ENCODE measurements at places on chromosomes 6 and 20.

DNA sequence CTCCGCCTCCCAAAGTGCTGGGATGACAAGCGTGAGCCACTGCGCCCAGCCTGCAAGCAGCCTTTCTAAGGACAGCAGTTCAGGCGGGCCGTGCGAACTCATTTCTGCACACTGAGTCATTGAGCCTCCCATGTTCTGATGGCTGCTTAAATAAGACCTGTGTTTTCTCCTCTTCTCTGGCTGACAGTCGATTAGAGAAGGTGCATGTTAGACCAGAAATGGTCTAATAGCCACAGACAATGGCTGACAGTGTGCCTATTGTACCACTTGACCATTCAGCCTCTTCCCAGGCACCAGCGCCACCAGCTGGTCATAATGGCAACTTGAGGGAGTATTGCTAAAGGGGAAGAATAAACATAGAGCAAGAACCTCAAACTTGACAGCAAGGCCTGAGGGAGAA is 6.2 kb downstream of the CST11 start:
- peak; percentile 31 for DNase-seq

GRCh38 chr20:24862606-24863005 is 86.5 kb upstream of the CST7 start:
- no peak for DNase-seq

GRCh38 chr6:3011158-3011557 is 11.5 kb downstream of the NQO2 start:
- DNase-seq: no peak

- DNase-seq: peak; percentile 53
These were observed 177.2 kb upstream of the TAB2 start for GRCh38 chr6:149140137-149140909.

DNA sequence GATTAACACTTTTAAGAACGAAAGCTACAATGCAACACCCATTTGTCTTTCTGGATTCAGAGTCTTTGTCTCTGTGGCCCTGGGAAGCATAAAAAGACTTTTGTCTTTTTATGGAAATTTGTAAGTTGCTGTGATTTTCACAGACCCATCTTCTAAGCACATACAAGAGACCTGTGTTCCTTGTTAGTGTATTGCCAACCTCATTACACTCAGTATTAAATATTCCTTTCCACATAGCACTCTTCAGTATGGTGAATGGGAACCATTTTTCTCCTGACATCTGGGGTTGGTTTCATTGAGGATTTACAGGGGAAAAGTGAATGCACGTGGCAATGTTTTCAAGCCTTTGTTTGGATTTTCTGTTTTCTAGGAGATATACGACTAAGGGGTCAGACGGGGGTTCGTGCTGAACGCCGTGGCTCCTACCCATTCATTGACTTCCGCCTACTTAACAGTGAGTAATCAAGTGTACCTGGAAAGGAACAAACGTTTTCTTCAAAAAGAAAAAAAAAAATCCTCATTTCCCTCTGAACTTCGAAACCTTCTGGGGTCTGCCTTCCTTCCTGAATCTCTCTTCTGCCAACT is 141.7 kb downstream of the MTFR2 start:
- no peak for DNase-seq

DNA sequence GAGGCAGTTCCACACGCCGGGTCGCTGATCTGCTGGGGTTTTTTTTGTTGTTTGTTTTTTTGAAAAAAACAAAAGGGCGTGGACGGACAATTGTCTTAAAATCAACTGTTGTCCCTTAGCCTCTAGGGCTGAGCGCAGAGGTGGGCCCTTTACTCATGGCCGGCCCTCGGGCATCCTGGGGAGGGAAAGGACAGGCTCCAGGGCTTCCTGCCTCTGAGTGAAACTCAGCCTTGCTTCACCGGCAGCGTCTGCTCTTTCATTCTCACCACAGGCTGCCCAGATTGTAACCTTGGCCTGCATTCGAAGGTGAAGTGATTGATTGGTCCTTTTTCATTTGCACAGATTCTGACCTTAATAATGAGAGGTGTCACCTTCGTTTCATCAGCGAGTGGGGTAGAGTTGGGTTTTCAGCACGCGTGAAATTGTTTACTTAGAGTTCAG is 797 bp downstream of the SMIM13 start:
- DNase-seq: peak; percentile 53

DNA sequence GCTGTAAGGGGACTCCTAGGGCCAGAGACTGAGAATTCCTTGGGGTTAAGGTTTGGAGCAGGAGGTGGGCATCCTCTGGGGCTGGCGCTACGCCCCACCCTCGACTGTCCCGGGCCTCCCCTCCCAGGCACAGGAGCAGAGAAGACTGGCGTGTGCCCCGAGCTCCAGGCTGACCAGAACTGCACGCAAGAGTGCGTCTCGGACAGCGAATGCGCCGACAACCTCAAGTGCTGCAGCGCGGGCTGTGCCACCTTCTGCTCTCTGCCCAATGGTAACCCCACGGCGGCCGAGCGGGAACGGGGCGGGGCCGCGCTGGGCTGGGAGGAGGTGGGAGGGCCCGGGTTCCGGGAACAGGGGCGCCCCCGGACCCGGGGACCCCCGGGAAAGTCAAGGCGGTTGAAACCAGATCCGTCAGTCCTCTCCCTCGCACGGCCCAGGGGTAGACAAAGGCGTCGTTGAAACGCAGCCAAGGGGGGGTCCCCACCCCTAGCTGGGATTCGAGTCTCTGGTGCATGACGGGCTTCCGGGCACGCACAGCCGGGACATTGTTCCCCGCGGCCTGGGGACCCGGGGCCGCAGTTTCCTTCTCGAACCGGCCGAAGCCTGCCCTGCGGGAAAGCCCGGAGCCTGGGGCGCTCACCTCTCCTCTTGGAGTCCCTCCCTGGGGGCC is 844 bp downstream of the WFDC2 start:
- no peak for DNase-seq

DNA sequence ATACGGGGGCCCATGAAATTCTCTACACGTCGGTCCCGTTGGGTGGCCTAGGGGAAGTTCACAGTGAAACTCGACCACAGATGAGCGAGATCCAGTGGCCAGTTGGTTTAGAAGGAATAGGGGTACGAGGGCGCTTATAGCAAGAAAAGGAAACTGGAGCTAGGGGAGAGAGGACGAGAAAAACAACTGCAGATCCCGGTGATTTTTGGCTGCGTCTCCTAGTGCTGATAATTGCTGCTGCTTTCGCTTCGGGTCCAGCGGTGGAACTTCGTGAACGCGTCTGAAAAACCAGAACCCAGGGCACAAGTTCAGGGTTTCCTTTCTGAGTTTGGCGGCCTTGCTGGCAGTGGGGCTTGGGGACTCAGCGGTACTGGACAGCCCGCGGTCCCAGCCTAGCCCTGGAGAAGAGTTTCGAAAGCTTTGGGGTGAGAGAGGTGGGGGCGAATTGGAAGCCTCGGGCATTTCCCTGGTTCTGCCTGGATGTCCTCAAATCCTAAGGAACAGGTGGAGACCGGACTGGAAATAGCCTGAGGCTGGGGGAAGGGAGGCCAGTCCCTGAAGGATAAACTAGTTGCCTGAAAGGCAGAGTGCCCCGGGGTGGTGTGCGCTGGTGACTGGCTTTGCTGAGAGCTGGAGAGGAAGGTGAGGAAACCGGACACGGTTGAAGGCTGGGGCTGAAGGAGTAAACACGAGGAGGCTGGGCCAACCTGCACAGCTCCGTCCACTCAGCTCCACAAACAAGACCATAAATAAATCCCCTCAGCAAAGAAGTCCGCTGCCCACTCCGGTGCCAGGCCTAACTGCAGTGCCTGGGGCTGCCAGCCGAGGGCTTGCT is 793 bp downstream of the GMPR start:
- DNase-seq: peak; percentile 9

DNA sequence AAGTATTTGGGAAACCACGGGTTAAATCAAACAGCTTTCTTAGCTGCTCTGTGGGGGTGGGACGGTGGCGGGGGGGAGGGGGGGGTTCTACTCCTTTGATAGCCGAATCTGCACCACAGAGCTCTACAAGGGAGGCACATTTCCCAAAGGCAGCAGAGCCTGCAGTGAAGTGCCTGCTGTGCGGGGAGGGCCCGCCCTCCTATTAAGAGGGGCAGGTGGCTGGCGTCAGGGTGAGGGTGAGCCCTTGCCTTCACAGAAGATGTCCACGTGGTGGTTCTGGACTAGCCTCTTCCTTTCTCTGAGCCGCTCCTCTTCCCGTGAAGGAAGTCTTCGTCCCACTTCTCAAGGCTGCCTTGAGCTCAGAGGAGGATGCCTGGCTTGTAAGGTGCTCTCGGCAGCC is 174.9 kb upstream of the THBS2 start:
- no peak for DNase-seq
